Activated naive CD4-positive, alpha-beta T cell (primary cell): ENCODE measurements at places on chromosomes 1 and 21.

DNA sequence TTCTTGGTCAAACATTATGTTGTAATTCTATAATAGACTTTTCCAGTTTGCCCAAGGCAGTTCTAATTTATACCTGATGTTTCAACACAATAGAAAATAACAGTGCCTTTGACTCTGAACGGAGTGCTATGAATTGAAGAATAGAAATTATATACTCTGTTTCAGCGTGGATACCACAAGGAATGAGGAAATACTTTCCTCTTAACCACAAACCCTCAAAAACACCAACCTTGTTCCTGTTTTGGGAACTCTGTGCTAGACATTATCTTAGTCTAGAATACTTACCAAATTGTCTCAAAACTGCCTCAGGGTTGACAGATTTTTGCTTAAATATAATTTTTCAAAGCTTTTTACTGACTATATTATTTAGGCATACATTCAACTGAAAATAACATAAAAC, 1629.3 kb downstream of the MRPL39 start:
- no peak for DNase-seq

DNA sequence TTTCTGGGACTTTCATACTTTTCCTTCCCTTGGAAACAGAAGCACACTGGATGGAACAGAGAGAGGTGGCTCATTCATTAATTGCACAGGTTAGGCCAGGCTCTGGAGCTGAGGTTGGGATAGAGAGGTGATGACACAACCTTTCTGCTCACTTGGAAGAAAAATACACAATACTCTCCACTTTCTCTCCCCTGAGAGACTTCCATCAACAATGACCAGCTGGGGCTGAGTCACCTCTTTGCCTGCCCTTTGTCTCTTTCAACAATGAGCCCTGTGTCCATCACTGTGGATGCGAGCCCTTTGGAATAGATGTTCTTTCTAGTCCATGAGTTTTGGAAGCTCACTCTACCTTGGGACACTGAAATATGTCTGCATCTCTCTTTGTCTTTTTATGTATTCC, 43.1 kb downstream of the ATP2B4 start:
- no peak for DNase-seq

GRCh38 chr1:221510793-221511503, 230.9 kb downstream of the DUSP10 start:
- no peak for DNase-seq

DNA sequence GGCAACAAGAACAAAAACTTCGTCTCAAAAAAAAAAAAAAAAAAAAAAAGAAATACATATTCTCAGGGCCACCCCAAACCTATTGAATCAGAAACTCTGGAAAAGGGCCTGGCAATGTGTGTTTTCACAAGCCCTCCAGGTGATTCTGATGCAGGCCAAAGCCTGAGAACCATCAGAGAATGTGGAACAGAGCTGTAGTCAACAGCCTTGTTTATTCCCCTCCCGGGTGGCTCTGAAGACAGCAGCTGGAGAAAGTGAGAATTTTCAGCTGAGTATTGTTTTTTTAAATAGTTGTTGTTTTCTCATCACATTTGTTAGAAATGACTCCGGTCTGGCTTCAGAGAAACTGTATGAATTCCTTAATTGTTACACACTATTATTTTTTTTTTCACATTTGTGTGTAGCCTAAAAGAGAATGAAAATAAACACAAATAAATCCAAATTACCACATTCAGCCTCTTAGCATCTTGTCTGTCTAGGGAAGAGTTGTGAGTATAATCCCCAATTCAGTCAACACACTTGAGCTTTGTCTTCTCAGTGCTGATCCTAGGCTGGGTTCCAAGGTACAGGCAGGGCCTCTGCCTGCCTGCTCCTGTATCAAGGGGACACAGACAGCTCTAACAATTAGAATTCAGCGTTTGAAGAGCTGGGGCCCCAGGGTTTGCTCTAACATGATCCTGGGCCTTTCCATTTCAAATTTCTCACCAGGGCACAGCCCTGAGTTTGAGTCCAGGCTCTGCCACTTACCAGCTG, 6.6 kb upstream of the AZIN2 start:
- no peak for DNase-seq

DNA sequence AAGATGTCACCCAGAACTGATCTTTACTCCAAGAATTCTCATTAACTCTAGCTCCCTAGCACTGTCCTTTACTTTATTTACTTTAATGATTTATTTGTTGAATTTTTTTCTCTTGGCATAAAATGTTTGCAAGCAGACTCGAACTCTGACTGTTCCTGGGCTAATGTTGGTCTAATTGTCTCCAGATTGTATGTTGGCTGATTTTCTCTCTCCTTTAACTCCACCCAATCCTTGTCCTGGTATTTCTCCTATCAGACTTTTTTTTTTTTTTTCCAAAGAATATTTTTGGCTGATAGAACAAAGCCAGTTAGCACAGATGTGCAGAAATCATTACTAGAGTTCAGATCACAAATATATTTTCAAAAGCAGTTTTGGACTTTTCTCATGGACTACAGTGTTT, 82.6 kb downstream of the ATF6 start:
- no peak for DNase-seq

DNA sequence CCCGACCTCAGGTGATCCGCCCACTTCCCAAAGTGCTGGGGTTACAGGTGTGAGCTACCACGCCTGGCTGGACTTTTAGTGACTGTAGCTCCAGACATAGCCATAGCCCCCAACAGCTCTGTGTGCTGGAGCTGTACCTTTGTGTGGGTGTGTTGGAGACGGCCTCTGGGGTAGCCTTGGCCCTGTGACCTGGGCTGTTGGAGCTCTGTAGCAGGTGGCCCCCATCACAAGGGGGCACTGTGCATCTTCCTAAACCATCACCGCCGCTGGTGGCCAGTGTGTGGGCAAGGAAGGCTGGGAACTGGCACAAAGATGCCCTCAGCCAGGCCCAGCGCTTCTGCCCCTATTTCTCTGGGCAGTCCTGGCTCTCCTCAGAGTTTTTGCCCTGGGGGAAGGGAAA, 38.4 kb upstream of the FOXO6 start:
- no peak for DNase-seq

DNA sequence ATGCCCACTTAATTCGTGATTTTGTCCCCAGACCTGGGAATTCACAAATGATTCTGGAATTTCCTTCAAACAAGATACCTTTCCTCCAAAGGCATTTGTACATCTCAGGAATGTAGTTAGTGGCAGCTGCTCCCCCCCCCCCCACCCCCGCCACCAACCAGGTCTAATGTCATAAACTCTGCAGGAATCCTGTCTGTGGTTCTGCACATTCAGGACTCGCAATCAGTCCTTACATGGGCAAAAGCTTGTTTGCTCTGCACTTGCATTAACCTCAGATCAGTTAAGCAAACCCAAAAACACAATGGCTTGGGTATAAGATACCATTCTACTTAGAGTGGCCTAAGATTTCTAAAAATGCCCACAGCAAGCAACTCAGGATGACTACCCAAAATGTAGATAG, 143.8 kb downstream of the TGFB2 start:
- no peak for DNase-seq

DNA sequence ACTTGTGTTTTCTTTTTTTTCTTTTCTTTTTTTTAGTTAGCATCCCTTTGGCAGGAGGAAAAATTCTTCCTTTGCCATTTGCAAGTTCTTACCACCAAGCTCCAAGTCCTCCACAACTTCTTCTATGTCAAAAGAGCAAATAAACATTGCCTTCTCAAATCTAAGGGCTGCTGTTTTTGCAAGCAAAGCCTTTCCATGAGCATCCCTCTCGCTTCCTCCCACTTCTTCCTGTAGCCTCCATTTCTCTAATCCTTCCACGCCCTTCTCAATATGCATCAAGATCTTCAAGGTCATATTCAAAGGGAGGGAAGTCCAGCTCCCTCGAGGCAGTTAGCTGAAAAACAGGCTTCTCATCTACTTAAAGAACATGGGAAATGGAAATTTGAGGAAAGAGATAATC, 147.1 kb downstream of the ADSS2 start:
- DNase-seq, result no peak

DNA sequence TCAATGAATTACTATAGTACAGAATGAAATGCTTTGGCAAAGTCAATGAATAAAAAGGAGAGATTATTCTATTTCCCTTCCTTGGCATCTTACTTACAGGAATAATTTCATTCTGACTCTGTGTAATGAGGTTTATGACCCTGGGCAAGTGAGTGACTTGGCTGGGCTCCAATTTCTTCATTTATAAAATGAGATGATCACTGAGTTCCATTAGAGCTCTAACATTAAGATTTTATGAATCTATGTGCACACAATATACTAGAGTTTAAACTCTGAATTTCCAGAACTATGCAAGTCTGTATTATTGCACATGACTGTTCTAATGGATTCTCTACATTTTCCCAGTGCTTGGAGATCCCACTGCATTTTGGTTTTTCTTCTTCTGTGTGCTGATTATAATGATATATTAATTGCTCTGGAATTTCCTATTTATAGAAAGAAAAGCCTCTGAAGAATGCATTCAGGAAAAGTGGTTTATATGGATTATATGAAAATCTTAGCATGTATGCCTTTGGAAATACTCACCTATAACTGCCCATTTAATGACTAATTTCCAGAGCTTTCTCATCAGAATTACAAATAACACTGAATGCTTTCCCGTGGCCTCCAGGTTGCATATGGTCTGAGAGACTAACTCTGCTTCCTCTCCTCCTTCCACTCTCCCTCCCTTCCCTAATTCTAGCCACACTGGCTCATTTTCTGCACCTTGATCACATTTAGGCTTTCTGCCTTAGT, 97.4 kb upstream of the CHRM3 start:
- no peak for DNase-seq

DNA sequence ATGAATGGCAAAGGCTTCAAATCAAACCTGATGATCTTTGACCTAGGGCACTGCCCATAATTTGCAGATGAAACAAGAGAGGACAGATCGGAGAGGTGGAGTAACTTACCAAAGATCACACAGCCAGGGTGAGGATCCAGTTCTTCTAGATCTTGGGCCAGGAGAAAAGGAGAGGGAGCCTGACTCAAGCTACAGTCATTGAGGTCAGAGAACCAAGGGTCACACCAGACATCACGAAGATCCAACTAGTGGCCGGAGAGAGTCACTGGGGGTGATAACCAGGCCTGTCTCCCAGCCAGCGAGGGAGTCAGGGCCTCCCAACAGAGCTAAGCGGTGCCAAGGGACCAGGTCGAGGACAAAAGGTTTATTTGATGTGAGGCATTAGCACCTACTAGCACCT, 115.0 kb downstream of the RIPK4 start:
- DNase-seq, result no peak

- DNase-seq, result no peak
These were observed 357.1 kb downstream of the DISC1 start for GRCh38 chr1:231983588-231984193.

- no peak for DNase-seq
These were observed 72.8 kb upstream of the COX20 start for GRCh38 chr1:244762629-244763028.

- no peak for DNase-seq
These were observed 18.0 kb downstream of the CD247 start for GRCh38 chr1:167500283-167500860.

DNA sequence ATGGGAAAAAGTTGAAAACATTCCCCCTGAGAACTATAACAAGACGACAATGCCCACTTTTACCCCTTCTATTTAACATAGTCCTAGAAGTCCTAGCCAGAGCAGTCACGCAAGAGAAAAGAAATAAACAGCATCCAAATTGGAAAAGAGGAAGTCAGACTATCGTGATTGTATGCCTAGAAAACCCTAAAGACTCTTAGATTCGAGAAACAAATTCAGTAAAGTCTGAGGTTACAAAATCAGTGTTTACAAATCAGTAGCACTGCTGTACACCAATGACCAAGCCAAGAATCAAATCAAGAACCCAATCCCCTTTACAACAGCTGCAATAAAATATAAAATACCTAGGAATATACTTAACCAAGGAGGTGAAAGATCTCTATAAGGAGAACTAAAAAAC, 72.4 kb downstream of the POU2F1 start:
- DNase-seq, result no peak

GRCh38 chr1:199073166-199073565, 434.3 kb downstream of the PTPRC start:
- no peak for DNase-seq

GRCh38 chr1:211714154-211714553, 38.7 kb upstream of the NEK2 start:
- DNase-seq, result no peak

DNA sequence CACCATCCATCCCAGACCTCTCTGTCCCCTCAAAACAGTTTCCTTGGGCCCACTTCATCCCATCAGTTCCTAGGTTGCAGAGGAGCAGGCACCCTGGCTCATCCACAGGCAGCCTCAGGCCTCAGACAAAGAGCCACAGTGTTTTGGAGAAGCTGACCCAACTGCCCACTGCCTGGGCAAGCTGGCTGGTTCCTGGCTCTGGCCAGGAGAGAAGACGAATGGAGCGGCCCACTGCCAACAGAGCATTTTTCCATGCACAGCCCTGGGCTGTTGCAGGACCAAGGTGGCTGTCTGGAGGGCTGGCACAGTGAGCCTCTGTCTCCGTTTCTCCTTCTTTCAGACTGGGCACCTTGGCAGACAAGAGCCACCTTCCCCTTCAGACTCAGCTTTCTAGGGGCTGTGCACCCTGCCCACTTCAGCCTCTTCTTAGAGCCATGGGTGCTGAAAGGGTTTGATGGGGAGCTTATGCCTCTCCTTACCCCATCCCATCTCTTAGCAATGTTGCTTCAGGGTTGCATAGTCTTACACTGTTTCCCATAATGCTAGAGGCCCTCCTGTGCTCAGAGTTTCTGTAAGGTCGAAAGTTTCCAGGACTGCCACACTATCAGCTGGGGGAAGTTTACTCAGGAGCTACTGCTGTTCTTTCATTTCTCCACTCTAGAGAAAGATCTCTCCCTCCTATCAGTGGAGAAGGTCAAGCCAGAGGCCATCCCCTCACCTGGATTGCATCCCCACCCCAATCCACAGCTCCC, 973 bp downstream of the FMOD start:
- no peak for DNase-seq

DNA sequence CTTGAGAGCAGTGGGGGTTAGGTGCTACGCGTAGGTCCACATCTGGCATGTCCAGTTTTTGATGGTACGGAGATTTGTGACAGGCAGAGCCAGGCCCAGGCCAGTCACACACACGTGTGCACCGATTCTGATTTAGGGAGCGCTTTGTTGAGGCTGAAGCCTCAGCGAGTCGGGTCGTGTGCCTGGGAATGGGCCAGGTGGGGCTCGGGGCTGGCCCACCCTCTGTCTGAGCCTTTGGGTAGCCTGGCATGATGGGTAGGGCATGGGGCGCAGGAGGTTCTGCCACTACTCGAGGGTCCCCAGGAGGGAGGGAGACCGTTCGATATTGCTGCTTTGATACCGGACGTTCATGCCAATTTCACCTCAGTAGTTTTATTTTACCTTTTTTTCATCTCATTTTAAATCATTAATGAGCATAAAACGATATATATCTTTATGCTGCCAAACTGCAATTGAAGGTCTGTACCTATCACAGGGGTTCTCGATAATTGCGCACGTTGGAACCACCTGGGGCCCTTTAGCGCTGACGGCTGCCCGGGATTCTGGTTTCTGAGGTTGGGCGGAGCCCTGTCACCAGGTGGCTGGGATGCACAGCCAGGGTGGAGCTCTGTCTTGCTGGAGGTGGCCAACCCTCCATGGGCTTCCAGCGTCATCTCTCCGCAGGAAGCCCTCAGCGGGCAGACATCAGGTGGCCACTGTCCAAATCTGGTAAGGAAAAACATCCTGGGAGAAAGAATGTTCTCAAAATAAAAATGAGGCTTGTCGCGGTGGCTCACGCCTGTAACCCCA, 71.9 kb downstream of the SCCPDH start:
- DNase-seq, result no peak

- no peak for DNase-seq
These were observed 13.3 kb downstream of the TRIM46 start for GRCh38 chr1:155186794-155187455.
